CD4-positive, alpha-beta T cell treated with Interleukin-21 for 1 hour (primary cell): ENCODE measurements at places on chromosomes 5 and 9.

DNA sequence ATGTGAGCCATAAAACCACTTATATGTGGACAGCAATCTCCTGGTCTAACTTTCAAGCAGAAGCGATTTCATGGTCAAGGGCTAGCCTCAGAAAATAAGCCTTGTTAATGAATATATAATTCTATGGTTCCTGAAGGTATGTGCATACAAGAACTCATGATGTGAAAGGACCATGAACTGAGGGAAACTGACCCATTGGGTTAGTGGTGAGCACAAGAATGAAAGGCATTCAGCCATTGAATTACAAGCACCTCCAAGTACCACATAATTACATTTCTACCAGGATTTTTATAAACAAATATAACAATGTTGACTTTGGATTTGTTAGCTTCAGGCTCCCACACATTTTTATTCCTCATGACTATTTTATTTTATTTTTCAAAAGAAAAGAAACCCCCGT, 459.0 kb downstream of the TLE4 start:
- no peak for DNase-seq

DNA sequence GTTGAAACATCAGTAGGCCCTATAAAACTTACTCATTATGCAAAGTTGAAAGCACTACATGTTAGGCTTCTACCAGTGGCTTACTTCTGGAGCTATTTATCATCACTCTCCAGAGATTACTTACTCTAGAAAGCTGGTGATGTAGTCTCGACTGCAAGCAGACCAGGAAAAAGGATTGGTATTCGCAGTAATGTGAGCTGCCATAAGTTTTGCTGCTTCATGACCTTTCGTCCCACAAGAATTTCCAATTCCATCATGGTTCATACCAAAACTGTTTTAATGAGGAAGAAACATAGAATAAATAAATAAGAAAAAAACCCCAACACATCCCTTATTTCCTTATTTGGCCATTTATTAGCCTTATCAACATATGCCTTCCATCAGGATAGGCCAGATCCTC, 181.9 kb downstream of the ADAMTS6 start:
- DNase-seq: no peak

DNA sequence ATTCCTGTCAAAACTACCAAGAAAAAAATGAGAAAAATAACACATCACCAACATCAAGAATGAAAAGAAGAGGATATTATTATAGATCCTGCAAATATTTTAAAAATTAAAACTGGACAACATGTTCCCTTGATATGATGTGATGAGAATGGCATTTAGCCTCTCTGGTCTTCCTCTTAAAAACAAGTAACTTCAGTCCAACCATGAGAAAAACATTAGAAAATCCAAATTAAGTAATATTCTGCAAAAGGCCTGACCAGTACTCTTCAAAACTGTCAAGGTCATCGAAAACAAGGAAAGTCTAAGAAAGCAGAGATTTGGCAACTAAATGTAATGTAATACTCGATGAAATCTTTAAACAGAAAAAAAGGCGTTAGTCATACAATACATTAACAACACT, 167.1 kb upstream of the SNX2 start:
- no peak for DNase-seq

DNA sequence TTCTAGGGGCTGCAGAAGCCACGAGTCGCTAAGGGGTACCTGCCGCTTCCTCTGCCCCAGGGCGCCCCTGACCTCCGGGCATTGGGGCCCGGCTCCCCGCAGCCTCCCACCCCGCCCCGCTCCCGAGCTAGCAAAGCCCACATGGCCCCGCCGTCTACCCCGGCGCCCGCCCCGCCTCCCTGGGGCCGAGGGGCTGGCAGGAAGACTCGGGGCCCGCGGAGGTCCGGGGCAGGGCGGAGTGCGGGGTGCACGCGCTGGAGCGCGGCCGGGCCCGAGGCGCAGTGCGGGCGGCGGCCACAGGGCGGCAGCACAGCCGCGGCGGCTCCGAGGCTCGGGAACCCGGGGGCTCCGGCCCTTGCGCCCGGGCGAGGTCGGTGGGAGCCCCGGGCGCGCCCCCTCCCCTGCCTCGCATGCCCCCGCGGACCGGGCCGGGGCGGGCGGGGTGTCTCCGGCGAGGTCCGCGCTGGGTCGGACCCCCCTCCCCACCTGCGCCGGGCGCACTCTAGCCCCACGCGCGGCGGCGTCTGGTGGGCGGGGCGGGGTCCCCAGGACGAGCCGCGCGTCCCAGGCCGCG, 6.7 kb downstream of the NRARP start:
- DNase-seq: peak; percentile 46

GRCh38 chr5:107915176-107915812, 244.6 kb upstream of the EFNA5 start:
- no peak for DNase-seq

DNA sequence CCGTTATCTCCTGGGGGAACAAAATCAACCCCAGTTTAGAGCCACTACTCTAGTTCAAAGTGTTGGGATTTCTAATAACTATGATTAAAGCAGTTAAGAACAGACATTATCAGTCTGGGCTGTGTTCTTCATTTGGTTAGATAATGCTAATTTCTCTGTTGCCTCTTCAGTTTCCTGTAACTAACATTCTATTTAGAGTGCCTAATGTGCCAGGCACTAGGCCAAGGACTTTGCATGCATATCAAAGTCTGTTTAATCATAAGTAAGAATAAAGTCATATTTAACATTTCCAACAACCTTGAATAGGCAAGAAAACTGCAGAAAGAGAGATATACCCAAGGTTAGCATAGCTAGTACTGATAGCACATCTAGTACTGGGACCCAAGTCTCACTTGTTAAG, 68.4 kb downstream of the TNPO1 start:
- no peak for DNase-seq

GRCh38 chr9:84403288-84403687, 62.7 kb upstream of the SLC28A3 start:
- no peak for DNase-seq

GRCh38 chr9:72627147-72627546, 105.7 kb downstream of the TMC1 start:
- no peak for DNase-seq

DNA sequence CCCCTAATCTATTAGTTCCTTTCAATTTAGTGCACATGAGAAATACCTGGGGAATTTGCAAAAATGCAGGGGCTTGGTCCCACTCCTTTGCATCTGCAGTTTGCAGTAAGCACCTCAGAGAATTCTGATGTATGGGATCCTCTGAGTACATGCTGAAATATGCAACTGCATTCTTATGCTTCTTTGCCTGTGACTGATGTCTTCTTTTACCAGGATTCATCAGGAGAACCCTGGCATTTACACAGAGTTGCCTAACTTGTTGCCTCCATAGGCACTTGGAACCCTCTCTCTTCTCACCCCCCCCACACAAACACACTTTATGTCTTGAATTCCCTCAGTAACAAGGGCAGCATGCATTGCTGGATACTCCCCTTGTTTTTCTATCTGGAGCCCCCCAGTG, 173.1 kb downstream of the KDM4C start:
- DNase-seq: no peak

DNA sequence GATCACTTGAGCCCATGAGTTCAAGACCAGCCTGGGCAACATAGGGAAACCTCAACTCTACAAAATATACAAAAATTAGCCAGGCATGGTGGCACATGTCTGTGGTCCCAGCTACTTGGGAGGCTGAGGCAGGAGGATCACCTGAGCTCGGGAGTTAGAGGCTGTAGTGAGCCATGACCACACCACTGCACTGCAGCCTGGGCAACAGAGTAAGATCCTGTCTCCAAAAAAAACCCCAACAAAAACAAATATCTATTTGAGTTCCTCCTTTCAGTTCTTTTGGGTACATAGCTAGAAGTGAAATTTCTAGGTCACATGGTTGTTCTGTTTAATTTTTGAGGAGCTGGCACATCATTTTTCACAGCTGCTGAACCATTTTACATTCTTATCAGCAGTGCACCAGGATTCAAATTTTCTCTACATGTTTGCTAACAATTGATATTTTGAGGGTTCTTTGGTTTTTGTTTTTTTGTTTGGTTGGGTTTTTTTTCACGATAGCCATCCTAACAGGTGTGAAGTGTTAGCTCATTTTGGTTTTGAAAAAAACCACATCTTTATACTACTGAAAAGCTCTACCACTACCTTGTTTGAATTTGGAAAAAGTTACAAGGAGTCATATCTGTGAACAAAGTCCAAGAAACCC, 176.9 kb upstream of the SLC12A2 start:
- DNase-seq: no peak

DNA sequence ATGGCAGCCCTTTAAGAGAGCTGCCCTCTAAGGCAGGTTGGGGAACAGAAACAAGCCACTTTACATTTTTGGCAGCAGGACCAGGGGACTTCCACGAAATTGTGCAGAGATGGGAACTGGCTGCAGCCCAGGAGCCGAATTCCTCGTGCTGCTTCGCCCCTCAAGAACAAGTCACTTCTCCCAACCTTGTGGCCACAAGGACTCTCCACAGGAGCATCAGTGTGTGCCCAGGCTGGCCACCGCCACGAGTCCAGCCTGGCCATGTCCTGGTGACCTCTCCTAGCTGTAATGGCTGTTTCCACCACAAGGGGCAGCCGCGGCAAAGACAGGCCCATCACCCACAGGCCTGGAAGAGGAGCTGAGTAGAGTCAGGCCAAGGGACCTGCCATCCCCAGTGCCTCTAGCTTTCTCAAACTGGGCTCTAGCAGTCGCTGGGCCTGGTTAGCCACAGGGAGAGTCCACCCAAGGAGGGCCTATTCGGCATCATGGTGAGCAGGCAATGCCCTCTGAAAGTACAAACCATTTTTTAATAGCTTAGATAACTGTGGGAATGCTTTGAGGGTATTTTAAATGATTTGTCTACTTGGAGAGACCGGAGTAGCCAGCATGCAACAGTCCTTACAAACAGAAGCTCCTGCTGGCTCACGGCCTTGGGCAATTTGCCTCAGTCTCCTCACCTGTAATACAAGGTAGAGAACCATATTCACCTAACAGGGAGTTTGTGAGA, 129.0 kb downstream of the COL23A1 start:
- peak; percentile 31 for DNase-seq

- no peak for DNase-seq
Observed at GRCh38 chr5:122187426-122187825, 58.1 kb downstream of the ZNF474 start.
